Ovary (tissue), 10 donors: ENCODE measurements at places on chromosomes 4 and X. TPM values are rescaled to one million over a fixed set of nuclear protein-coding genes. Genes with fewer than 3 reads are reported as not detected.

Gene ZNF518B
- 10.2 TPM for polyA plus RNA-seq

Gene KLHL34
- not detected for polyA plus RNA-seq

Gene NLGN4X
- polyA plus RNA-seq: 29.4 TPM

Gene GIMD1
- polyA plus RNA-seq: not detected

Gene TNMD
- polyA plus RNA-seq: 14.9 TPM

Gene RASSF6
- 0.85 TPM for polyA plus RNA-seq

Gene PRRG3
- polyA plus RNA-seq: 3.6 TPM
